ENCODE measurements at places on chromosomes 5 and 9.

DNA sequence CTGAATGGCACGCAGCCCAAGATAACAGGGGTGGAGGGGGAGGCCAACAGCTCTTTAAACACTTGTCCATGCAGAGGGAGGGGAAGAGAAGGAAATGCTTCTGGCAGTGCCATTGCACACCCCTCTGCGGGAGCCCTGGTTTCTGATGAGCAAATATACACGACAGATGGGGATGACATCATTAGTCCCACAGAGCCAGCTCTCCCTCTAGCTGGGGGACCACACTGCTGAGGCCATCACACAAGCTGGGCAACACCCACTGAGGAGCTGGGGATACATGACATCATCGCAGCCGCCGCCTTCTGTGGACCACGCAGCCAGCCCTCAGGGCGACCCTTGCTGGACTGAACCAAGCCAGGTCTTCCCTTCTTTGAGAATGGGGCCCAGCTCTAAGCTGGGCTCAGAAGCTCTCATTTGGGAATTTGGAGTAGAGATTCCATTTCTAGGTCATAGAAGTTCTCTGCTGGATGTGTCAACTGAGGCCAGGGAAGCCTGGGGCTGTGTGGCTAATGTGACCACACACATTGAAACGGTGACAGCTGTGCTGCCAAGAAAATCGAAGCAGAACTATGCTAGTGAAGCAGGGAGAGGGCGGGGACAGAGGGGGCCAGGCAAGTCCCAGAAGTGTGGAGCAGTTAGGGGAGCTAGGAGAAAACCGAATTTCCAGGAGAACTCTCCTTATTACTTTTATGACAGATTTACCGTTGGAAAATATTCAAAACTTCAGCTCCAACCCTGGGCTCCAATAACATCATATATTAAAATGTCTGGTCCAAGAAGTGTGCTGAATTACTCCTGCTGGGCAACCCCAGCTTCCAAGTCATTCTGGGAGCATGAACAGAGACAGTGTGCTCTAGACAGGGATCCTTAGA is 79.5 kb downstream of the PRRT1B start:
- DNase-seq: no peak

GRCh38 chr9:95015569-95015968 is 289.1 kb downstream of the AOPEP start:
- no peak for DNase-seq

- no peak for DNase-seq
These were observed 6.4 kb downstream of the THBS4 start for GRCh38 chr5:80041527-80041926.

GRCh38 chr9:13750639-13751038 is 471.1 kb upstream of the MPDZ start:
- DNase-seq: no peak

DNA sequence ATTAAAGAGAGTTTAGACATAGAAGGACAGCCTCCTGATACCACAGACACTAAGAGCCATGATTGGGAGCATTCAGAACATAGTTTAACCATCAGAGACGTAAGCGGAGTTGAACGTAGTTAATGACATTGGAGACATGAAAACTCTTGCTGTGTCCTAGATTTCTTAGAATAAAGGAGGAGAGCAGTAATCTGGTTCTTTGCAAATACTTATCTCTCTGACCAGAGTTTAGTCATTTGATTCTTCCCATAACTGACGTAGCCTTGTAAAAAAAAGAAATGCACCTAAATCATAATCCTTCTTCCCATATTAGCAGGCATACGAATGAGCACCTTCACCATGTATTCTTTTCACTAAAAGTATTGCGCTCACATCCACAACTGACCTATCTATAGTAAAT is 433.3 kb upstream of the SMC2 start:
- no peak for DNase-seq

DNA sequence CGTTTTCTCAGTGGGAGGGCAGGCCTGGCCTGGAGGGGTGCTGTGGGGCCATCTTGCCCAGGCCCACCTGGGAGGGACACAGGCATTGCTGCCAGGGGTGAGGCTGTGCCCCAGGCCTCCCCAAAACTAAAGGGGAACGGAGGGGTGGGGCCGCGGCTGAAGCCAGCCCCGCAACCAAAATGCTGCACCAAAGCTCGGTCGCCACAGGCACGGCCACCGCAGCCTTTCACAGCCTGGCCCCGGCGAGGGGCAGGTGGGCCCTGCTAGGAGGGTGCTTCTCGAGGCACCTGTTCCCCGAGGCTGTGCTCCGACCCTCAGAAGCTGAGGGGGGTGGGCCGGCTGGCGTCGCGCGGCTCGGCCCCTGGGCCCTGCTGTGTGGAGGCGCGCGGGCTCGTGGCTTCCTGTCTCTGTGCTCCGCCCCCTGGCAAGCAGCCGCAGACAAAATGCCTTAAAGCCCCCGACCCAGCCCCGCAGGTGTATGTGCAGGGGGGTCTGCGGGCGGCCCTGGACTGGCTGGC is 57.6 kb downstream of the JAK2 start:
- no peak for DNase-seq

DNA sequence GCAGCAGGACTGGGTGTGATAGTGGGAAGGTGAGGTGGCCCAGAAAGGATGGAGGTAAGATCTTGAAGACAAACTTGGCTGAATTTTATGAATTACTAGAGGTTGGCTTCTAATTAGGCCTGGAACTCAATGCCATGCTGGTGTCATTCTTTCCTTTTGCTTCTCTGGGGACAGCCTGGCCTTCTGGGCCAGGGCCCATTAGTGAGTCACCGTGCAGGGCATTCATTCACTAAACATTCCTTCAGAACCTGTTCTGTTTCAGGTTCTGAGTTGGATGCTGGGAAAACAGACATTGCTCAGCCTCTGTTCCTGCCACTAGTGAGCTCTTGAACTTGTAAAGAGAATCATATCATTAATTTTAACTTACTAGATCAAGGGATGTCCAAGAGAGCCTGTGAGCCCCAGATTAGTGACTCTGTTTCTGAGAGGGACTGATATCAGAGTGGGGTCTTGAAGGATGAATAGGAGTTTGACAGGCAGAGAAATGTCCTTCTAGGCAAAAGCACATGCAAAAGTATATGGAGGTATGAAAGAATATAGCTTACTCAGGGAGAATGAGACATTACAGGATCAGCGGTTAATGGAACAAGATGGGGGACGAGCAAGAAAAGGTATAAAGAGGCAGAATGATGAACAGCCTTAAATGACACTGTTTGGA is 66.5 kb downstream of the LHX2 start:
- DNase-seq: no peak

DNA sequence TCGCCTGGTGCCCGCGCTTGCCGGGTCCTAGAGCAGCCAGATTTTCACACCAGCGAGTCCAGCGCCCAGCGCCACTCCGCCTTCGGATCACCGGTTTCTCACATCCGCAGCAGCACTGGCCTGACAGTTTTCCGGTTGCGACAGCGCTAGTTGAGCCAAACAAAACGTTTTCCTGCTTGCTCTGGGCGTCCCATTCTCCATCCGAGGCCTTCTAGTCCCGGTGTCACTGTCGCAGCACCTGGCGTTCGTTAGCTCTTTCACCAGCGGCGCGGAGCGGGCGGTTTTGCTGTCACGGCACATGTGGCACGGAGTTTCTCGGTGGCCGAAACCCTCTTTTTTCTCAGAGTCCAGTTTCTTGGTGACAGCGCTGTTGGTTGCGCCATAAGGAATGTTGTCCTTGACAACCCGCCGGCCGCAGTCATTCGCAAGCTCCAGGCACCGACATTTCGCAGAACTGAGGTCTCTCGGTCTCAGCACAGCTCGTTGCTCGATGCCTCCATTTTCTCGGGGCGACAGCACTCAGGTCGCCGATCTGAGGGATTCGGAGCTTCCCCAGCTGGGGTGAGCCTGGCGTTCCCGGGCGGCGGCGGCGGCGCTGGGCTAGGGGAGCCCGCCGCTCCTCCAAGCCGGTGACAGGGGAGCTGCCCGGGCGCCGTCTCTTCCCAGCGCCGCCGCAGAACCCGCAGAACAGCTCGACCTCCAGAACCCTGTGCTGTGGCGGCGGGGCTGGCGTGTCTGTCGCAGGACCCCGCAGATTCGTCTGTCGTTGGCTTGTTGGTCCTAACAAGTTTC is 47.8 kb downstream of the ANXA2R start:
- peak; percentile 41 for DNase-seq

DNA sequence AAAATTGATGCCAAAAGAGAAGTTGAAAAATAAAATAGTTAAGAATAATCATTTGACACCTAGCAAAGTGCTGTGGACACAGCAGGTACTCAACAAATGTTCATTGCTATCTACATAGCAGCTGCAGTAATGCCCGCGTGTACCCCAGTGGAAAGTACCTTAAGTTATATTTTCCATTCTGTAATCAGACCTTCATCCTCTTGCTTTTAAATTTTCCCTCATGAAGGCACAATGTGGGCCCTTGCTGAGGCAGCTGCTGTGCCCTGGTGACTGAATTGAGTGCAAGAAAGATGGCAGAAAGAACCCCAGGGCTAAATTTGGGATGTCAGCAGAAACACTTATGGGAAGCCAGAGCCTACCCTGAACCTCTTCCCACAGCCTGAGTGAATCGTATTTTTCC is 65.9 kb downstream of the CYFIP2 start:
- peak; percentile 9 for DNase-seq

- no peak for DNase-seq
These were observed 30.3 kb downstream of the SLC25A46 start for GRCh38 chr5:110769000-110769681.

DNA sequence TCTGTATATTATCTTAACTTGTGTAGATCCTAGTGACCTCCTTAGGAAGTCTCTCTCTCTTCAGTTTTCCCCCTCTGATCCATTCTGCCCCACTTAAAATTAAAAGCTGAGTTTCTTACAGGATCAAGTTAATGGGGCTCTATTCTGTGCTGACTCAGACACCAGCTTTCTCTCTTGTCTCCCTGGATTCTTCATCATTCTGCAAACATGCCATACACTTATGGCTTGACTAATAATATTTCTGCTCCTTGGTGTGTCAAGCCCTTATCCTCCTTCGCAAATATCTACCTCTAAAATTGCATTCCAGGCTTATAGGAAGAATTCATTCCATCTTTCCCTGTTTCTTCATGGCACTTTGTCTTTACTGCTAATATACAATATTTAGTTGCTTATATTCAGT is 18.1 kb downstream of the LRRC70 start:
- no peak for DNase-seq

DNA sequence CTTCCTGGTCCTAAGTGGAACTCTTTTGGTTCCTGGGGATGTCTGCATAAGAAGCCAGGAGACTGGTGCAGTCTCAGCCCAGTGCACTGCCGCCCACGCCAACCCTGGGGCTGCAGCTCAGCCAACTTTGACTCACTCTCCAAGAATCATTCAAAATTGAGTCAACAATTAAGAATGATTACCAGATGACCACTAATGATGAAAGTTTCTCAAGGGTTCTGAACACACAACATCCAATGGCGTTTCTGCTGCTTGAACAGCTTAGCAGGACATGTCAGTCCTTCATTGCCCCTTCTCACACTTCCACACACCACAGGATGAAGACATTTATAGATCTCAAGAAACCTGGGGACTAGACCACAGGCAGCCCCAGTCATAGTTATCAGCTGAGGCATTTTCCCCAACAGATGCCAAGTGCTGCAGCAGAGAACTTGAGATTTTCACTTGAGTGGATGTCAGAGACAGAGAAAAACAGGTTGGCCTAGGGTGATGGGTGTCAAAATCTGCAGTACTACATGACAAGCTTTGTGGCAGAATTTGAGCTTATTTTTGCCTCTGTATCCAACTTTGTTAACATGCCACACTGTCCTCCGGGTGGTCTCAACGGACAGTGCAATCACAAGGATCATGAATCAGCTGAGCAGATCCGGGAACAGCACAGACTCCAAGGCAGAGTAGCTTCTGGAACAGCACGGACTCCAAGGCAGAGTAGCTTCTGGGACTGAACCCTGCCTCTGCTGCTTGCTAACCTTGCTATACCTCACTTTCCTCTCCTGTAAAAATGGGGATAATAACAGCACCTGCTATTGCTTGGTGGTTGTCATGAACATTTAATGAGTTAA is 356.1 kb downstream of the SPOCK1 start:
- no peak for DNase-seq

DNA sequence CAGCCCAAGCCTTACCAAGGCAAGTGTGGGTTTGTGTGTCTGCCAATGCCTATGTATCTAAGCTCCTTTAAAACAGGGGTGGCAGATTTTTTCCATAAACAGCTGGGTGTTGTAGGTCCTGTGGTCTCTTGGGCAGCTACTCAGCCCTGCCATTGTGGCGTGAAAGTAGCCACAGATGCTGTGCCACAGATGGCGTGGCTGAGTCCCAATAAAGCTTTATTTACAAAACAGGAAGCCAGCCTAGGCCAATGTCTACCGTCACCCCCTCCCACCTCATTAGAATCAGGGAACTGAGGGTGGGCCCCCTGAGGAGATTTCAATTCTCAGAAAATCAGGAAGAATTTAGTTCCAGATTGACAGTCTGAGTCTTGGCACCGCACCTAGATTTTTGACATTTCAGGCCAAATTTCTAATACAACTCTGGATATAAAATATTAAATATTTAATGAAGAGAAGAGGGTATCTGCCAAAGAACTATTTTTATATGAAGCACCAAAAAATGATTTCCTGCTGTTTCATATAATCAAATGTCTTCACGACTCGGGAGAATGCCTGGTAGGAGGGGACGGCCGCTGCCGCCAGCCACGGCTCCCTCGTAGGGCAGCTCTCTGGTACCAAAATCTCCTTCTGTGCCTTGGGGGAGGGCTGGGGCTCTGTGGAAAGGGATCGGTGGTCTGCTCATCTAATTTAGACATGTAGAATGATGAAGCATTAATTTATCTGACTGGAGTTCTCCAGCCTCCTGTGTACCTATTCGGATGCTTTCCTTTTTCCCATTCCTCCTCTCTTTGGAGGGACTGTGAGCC is 420.9 kb downstream of the IRX2 start:
- DNase-seq: no peak

DNA sequence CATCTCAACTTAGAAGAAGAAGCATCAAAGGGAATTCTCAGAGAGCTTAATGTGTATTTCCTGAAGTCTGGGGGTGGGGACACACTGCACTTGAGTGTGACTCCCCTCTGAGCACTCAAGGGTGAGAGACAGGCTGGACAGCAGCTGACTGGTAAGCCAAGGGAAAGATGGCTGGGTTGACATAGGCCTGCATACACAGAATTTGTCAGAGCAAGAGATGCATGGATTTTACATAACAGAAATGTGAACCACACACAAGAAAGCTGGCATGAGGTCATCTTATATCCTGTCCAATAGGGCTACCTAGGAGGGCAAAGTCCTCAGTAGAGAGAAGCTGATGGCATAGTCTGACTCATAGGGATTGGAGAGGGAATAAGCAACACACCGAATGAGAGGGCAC is 114.3 kb upstream of the EPB41L4A start:
- no peak for DNase-seq

- no peak for DNase-seq
These were observed 47.0 kb upstream of the CHD1 start for GRCh38 chr5:98975682-98976407.

- DNase-seq: no peak
These were observed 289.7 kb downstream of the MRPS30 start for GRCh38 chr5:45098483-45098882.

Measured in stimulated activated CD4-positive, alpha-beta T cell treated with anti-CD3 and anti-CD28 coated beads, Interleukin-2, amount 100 ng/mL, for 4 hours (primary cell).